ENCODE measurements at places on chromosomes 1 and 21.

- DNase-seq: no peak
Measured at GRCh38 chr1:59645893-59646292, 168.9 kb upstream of the HOOK1 start.

DNA sequence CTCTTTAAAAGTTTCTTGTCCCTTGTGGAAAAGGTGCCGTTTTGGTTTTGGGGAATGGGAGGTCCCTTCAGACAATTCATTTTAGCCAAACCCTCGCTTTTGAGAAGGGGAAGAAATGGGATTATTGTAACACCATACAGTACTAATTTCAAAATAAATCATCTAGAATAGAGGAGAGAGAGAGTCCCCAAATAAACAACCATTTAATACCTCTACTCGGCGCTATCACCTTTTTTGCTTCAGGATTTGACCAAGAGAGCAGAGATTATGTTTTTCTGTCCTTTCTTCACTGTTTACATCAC is 770 bp upstream of the RC3H1 start:
- DNase-seq: no peak

GRCh38 chr1:235908742-235909520 is 42.2 kb upstream of the LYST start:
- DNase-seq: no peak

DNA sequence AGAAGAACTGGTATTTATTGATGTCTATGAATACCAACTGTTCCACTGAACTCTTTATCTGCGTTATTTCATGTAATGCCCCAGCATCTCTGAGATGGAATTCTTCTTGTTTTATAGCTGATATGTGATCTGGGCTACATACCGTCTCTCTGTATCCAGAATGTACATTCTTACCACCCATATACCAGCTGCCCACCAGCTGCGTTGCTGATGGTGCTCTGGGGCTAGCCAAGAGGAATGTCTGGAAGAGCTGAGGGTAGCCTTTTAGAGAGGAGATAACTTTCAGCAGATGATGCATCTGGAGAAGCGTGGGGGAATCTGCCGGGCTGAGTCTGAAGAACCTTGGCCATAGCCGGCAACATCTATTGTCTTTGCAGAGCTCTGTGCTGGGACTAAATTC is 137.5 kb downstream of the RYR2 start:
- DNase-seq: no peak

- no peak for DNase-seq
Measured at GRCh38 chr1:206116191-206116872, 856 bp downstream of the AVPR1B start.

DNA sequence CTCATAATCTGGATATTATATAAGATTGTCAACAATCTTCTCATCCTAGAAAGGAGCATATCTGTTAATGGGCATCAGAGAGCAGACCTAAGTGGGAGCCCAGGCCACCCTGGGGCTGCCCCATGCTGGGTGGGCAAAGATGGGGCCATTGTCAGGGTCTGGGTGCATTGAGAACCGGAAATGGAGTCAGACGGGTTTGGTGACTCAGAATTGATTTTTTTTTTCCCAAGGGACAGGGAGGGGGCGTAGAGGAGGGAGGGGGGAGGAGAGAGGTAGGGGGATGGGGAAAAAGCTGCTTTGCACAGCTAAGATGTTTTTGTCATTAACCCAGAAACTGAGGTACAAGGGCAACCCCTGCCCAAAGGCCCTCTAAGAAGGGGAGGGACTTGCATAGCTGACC is 1.3 kb downstream of the ATXN7L2 start:
- no peak for DNase-seq

Data from suprapubic skin (tissue), 4 donors.